CD4-positive, alpha-beta T cell (primary cell): ENCODE measurements at places on chromosomes 7 and 10. TPM values are rescaled to one million over a fixed set of nuclear protein-coding genes. Genes with fewer than 3 reads are reported as not detected.

DNA sequence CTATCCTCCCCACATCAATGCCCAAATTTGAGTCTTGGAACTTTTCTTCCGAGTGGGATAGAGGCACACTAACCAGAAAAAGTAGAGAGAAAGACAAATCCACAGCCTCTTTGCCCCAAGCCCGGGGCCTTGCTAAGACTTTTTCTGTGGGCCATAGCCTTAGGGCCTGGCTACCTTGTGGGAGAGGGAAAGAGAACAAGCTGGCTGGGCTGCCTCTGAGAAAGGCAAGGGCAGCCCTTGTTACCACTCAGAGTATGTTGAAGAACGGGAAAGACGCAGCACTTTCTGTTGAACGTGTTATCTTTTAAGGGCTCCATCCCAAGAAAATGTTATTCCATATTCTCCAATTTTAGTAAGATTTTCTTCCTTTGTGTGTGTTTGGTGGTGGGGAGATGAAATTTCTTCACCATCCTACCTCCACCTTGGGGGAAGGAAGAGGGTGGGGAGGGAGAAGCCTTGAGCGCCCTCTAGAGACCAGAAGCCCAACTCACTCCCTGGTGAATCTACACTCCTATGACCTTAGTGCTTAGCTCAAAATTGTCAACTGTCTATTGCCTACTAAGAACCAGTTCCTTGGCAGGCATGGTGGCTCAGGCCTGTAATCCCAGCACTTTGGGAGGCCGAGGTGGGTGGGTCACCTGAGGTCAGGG lies 3.9 kb upstream of the NRF1 start:
- peak; percentile 31 for DNase-seq

HTR5A gene
- total RNA-seq, result not detected

DNA sequence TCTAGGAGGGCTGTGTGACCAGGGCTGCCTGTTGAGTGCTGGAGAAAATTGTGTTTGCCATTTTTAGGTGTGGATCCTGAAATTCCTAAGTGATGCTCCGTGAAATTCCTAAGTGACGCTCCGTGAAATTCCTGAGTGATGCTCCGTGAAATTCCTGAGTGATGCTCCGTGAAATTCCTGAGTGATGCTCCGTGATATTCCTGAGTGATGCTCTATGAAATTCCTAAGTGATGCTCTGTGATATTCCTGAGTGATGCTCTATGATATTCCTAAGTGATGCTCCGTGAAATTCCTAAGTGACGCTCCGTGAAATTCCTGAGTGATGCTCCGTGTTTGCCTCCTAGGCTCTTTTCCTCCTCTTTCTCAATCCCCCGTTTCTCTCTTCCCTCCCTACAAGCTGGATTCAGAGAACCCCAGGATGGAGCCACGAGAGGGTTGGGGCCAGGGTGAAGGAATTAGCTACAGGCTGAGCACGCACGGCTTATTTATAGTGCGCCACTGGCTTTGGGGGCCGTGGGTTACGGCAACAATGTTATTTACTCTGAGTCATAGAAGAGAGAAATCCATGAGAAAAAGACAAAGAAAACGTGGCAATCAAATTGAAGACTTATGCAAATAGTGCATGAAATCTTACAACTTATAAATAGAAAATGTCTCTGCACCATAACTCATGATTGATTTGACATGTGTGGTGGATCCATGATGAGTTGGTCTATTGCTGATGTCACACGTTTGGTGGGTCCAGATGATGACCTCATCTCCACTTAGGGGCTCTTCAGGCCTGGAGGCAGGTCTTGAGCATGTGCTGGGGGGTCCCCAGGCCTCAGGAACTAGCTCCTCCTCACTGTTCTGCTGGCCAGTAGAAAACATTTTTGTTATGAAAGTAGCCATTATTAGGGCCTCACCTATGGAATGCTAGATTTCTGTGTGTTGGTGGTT lies 224.6 kb downstream of the WDR37 start:
- DNase-seq, result no peak

GRCh38 chr10:34251177-34251576 lies 563.9 kb downstream of the PARD3 start:
- no peak for DNase-seq
